ENCODE measurements at places on chromosomes 16 and 17.

DNA sequence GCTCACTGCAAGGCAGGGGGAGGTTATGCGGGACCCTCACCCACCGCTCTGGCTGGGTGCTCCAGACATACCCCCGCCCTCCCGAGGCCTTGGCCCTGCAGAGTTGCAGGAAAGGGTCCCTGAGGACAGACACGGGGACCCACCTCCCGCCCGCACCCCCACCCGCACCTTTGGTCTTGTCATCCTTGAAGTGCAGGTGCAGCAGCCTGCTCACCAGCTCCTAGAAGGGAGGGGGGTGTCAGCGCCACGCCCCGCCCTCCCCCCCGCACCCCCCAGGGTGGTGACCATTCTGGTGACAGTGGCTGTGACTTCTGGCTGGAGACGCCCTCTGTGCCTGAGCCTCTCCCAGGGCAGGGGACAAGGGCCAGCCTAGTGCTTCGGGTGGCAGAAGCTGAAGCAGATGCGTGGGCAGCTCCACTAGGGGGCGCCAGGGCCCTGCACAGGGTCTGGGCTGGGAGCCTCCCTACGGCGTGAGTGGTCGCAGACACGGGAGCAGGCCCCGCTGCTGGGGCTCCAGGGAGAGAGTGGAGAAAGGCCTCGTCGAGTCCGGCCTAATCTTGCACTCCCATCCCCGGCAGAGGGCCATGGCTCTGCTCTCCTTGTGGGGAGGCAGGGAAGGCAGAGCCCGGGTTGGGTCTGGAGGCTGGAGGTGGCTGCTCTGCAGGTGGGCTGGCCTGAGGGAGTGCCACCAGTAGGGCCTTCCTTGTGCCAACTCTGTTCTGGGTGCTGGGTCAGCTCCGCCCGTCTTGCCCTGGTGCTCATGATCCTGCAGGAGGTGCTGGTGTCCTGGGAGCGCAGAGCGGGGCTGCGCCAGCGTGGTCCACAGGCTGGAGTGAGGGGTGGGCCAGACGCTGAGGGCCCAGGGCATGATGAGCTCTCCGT lies 2.7 kb downstream of the CENPX start:
- DNase-seq, result no peak

- DNase-seq, result no peak
These were observed 10.0 kb downstream of the CEP295NL start for GRCh38 chr17:78892936-78893379.

DNA sequence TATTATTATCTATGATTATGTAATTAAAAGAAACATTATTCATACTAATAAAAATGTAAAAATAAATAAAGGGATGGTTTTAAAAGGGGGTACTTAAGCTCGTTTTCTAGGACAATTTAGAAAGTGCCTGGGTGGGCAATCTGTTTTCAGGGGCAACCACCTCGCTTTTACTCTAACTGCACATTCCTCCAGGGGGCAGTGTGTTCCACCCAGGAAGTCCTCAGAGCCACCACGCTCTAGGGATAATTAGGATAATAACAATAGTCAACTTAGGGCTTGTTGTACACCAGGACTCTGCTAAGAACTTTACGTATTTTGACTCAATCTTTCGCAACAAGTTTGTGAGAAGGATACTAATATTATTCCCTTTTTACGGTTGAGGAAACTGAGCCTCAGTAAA lies 396.7 kb upstream of the MAF start:
- DNase-seq, result no peak

- DNase-seq, result no peak
These were observed 7.5 kb upstream of the UMOD start for GRCh38 chr16:20359997-20360396.

DNA sequence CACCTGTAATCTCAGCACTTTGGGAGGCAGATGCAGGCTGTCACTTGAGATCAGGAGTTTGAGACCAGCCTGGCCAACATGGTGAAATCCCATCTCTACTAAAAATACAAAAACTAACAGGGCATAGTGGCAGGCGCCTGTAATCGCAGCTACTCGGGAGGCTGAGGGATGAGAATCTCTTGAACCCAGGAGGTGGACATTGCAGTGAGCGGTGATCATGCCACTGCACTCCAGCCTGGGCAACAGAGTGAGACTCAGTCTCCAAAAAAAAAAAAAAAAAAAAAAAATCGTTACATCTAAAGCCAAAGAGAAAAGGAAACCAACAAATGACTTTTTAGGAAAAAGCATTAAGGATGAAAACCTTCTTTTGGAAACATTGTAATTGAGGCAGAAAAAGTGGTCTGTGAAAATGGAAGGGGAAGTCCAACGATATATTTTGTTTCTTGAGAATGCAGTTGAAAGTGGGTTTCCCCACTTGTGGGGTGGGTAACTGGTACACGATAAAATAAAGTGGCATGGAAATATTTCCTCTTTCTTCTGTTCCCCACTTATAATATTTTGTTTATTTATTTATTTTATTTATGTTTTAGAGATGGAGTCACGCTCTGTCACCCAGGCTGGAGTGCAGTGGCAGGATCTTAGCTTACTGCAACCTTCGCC lies 2.6 kb downstream of the SNX29 start:
- no peak for DNase-seq

DNA sequence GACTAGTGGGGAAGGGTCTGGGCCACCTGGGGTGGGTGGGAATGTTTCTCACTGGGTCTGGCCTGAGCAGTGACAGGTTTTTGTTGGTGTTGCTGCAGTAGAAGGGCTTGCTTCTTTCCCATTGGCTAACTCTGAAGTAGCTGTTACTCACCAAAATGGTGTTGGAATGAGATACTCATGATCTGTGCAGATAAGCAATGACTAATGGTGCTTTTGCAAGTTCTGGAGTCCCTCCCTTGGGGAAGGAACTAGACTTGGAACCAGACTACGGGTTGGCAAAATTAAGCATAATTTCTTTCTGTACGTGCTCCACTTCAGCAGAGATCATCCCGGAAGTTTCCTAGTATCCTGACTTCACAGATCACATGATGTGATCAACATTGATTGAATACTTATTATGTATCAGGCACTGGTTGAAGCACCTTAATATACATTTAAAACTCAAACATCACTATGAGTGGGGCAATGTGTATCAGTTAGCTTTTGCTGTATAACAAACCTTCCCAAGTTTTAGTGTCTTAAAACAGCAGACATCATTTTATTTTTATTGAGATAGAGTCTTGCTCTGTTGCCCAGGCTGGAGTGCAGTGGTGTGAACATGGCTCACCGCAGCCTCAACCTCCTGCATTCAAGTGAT lies 30.1 kb downstream of the CHP2 start:
- DNase-seq, result peak; percentile 89

GRCh38 chr16:75099738-75100602 lies 16.6 kb downstream of the LDHD start:
- DNase-seq, result no peak

DNA sequence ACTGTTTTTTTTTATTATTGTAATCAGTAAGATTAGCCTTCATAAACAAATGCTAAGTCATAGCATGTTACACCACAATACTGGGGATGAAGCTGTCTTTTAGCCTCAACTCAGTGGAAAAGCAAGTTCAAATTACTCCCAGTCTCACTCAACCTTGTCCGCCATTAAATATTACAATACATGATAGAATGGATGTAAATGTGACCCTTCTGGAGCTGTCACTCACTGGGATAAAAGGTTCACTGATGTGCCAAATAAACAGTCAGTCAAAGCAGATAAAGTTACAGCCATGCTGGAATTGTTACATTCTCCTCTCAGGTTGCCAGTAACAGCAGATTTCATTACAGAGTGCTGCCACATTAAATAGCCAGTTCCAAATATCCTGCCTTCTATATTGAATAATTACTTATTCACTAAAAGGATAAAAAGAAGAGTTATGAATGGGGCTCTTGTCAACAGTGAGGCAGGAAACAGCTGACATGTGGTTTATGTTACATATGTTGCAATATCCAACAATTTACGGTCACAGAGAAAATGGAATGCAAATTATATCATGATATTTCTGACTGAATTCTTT lies 53.4 kb downstream of the BRIP1 start:
- DNase-seq, result peak; percentile 20

DNA sequence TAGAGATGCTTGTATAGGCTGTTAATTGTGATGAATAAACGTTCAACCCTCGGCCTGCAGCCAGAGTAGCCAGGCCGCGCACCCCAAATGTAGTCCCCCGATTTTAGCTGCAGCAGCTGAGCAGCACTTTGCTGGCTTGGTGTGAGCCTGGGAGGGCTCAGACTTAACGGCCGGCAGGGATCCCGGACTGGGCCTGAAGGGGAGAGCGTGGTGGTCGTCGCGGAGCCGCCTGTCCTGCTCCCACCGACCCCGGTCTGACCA lies 11.9 kb downstream of the ZNF629 start:
- DNase-seq, result no peak

DNA sequence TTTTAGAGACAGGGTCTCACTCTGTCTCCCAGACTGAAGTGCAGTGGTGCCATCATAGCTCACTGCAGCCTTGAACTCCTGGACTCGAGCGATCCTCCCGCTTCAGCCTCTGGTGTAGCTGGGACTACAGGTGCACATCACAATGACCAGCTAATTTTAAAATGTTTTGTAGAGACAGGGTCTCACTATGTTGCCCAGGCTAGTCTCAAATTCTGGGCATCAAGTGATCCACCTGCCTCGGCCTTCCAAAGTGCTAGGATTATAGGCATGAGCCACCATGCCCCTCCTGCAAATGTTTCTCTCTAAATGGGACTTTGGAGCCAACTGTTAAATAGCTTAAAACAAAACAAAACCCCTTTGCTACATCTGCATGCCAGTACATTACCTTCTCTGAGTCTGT lies 82.2 kb upstream of the BRD7 start:
- DNase-seq, result no peak

GRCh38 chr17:69335058-69335457 lies 8.1 kb upstream of the ABCA5 start:
- no peak for DNase-seq

GRCh38 chr17:78659546-78659945 lies 82.3 kb upstream of the DNAH17 start:
- DNase-seq, result no peak

DNA sequence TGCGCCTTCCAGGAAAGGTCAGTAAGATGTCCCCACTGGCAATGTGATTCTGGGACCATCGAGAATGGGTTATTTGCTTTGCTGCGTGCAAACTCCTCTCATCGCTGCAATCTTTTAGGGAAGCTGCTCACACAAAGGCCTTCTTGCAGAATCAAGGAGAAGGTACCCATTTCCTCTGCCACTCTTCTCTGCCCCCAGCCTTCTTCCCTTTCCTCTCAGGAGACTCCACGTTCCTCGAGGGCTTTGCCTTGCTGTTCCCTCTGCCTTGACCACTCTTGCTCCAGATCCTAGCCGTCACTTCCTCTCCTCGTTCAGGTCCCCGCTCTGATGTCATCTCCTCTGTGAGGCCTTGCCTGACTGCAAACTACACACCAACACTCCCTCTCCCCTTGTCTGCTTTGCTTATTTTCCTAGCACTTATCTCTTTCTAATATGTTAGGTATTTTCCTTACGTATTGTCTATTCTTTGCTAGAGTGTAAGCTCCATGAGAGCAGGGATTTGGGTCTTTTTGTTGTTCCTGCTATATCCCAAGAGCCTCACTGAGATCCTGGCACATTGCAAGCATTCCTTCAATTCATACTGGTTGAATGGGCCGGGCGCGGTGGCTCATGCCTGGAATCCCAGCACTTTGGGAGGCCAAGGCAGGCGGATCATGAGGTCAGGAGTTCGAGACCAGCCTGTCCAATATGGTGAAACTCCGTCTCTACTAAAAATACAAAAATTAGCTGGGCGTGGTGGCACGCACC lies 5.3 kb upstream of the CRK start:
- DNase-seq, result no peak

Measured in foreskin keratinocyte (primary cell).